ENCODE measurements at places on chromosomes 4 and X.

DNA sequence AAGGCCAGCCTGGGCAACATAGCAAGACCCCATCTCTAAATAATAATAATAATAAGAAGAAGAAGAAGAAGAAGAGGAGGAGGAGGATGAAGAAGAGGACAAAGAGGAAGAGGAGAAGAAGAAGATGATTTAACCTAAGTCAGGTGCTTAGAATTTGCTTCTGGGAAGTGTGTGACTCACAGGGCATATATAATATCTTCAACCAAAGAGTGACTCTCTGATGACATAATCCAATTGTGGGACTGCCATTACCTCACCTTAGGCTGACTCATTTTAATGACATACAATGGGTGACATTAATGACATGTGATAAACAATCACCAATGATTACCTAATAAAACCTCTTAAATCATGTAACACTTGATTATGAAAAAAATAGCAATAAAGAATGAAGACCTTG, 32.7 kb upstream of the MBTPS2 start:
- DNase-seq, result peak; percentile 1

- DNase-seq, result peak; percentile 25
These were observed 1.0 kb downstream of the SHISA3 start for GRCh38 chr4:42398171-42398870.

- DNase-seq, result no peak
These were observed 229.5 kb downstream of the MAPK10 start for GRCh38 chr4:86130160-86130933.

- no peak for DNase-seq
These were observed 827.8 kb downstream of the SH3BGRL start for GRCh38 chrX:82029571-82030218.

GRCh38 chrX:13891377-13892140, 74.7 kb upstream of the GPM6B start:
- no peak for DNase-seq

- DNase-seq, result no peak
These were observed 160.6 kb upstream of the GATB start for GRCh38 chr4:151921386-151921785.

DNA sequence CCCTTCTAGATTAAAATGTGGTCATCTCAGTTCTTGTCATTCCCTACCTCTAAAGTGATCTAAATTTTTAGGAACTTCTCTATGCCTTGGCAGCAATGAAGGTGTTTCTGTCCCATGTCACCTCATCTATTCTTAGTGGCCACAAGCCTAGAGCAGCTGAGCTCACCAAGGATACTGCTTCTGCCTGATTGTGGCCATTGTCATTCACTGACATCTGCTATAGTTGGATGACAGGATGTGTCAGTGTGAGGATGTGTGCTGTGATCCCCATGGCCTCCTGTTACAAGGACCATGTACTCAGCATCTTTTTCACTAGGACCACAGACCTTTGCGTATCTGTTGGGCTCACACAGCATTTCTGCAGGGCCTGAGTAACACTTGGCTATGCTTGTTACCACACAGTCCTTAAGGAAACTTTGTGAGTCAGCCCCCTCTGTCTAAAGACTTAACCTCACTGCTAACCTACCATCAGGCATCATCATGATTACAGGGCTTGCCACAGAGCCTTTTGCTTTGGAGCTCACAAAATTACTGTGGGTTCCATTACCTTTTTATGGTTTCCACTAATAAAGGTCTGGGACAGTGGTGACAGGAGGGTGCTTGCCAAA, 421.0 kb downstream of the ADAM29 start:
- DNase-seq, result no peak

DNA sequence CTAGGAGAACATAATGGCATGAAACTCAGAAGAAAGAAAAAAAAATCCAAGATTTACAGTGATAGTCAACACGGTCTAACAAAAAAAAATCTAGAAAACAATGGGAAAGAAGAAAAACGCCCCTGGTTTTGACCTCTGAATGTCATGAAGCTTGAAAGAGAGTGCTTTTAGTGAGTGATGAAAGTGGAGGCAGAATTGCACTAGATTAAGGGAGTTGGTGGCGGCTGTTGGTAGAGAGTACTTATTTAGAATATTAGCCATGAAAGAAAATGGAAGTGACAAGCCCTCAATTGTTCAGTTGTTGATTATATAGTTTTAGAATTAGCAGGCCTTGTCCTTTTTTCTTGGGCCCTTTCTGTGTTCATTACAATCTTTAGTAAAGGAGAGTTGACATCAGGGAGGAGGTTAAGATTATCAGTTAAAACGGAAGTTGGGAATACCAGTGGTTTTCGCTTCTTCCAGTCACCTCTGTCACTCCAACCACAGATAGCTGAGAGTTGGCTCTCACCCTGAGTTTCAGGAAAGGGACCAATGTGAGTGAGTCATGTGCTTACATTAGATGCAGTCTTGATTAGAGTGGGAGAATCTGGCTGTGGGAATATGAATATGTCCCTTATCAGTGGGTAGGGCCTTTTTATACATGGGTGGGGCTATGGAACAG, 29.7 kb downstream of the EREG start:
- DNase-seq, result no peak

DNA sequence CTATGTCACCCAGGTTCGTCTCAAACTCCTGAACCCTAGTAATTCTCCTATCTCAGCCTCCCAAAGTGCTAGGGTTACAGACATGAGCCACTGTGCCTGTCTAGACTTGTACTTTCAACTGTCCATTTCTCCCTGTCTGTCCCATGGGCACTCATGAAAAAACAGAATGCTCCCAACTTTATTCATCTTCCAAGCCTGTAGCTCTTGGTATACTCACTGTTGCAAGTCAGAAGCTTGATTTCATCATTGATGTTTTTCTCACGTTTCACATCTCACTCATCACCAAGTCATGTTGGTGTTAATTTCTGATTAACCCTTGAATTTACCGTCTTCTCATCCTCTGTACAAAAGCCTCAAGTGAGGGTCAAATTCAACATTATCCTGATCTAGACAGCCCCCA, 7.3 kb upstream of the SRP72 start:
- no peak for DNase-seq

GRCh38 chr4:113339430-113339813, 290.0 kb downstream of the ANK2 start:
- DNase-seq, result no peak

DNA sequence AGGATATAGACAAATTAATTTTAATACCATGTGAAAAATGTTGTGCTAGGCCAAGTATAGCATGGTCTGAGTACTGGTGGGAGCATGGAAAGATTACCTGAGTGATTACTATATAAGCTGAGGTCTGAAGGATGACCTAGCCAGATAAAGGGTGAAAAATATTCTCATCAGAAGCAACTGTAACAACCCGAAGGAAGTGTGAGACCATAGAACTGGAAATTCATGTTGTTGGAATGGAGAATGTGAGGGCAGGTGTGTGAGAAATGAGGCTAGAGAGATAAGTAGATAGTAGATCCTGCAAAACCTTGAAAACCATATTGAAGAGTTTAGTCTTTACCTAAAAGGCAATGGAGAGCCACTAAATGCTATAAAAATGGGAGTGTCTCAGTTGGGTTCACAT, 71.5 kb downstream of the ARFIP1 start:
- no peak for DNase-seq

DNA sequence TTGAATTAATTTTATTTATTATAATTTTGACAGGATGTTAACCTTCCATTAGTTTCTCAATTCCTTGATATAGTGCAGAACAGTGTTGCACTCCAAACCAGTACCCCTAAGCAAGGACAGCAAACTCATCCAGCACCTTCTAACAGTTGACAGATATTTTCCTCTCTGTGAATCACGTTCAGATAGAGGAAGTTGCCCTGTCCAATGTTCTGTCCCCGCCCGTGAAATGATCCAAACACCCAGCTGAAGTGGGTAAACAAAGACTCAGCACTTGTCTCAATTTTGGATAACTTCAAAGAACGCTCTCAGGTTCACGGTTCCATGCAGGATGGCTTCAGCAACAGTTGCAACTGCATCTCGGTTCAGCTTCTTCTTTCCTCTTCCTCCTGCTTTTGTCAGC, 1240.0 kb upstream of the ADGRL3 start:
- no peak for DNase-seq

GRCh38 chrX:115409551-115409950, 120.0 kb downstream of the LUZP4 start:
- no peak for DNase-seq

- DNase-seq, result peak; percentile 65
These were observed 14.1 kb downstream of the HPSE start for GRCh38 chr4:83320548-83320947.

DNA sequence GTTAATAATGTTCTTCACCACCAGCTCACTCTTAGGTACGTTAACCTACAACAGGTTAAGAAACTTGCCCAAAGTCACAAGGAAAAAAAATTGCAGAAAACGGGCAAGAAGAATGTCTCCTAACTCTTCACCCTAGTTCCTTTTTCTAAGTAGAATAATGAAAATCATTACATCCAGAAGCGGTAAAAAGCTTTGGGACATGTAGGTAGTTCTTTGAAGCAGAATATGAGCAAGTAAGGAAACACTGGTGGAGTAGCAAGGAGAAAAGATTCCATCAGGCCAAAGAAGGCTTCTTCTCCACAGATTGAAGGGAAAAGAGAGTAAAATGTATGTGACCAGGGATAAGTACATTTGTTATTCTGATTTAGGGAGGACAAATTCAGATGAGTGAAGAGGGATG, 4.1 kb downstream of the CAMK2D start:
- DNase-seq, result no peak

DNA sequence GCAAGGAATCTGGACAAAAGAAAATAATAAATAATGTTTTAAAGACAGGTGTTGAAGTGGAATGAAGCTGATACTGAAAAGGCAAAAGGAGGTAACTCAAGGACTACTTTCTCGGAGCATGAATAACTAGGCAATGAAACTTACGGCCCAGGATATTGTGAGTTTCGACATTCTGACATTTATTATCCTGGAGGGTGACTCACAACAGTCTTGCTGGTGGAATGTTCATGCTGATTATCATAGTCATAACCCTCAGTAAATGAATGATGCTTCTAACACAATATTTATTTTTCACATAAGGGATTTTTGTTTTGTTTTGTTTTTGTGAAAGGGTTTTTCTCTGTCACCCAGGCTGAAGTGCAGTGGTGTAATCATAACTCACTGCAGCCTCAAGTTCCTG, 147.0 kb upstream of the HPGD start:
- DNase-seq, result no peak

- peak; percentile 18 for DNase-seq
These were observed 21.4 kb upstream of the SEL1L3 start for GRCh38 chr4:25884031-25884782.

GRCh38 chrX:36974911-36975310, 33.3 kb upstream of the FAM47C start:
- no peak for DNase-seq

DNA sequence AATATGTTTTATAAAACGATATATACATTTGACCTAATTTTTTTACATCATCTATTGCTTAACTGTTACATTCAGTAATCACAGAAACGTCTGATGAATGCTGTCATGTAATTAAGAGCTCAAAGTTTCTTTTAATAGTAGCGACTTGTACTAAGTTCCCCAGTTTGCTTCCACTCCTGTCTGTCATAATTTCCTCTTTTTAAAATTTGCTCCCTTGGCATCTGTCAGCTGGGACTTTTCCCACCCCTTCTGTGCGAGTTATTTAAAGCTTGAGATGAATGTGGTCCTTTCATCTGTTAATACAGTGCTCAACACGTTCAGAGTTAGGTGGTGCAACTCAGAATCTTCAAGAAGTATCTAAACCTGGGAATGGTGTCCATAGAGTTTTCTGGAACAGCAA, 1.2 kb downstream of the RAP1GDS1 start:
- DNase-seq, result no peak

- peak; percentile 36 for DNase-seq
These were observed 834.7 kb downstream of the RAPGEF2 start for GRCh38 chr4:159937595-159937994.

DNA sequence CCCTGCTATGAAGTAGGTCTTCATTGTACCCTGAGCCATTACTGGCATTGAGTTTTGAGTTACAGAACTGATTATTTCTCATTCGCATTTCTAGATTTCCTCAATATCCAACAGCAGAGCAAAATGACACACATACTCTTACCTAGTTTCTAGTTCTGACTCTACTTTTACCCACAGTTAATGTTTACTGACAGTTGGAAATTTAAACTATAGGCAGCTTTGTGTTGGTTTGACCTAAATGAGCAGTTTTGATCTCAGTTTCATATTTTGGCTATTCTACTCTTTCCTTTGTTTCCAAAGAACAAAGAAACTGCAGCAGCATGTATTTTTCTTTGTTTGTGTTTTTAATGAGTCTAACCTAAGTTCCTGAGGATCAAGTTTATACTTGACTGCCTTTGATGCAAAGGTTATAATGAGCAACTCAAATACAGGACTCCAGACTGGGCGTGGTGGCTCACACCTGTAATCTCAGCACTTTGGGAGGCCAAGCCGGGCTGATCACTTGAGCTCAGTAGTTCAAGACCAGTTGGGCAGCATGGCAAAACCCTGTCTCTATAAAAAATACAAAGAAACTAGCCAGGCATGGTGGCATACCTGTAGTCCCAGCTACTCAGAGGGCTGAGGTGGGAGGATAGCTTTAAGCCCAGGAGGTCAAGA, 30.4 kb downstream of the TXK start:
- peak; percentile 63 for DNase-seq

DNA sequence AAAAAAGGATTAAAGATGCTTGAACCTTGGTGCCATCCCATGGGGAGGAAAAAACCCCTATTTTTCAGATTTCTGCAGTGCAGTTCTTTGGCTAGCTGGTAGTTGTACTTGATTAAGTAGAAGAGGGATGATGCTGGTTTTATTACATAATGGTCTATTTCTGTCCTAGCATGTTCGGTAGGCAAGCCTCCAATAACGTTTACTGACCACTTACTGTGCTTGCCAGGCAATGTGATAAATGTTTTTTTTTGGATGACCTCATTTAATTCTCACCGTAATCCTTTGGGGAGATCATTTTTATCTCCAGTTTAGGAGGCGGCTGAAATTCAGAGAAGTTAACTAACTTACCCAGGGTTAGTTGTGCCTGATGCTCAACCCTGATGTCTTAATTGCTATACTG, 92.1 kb upstream of the RPA4 start:
- DNase-seq, result no peak

DNA sequence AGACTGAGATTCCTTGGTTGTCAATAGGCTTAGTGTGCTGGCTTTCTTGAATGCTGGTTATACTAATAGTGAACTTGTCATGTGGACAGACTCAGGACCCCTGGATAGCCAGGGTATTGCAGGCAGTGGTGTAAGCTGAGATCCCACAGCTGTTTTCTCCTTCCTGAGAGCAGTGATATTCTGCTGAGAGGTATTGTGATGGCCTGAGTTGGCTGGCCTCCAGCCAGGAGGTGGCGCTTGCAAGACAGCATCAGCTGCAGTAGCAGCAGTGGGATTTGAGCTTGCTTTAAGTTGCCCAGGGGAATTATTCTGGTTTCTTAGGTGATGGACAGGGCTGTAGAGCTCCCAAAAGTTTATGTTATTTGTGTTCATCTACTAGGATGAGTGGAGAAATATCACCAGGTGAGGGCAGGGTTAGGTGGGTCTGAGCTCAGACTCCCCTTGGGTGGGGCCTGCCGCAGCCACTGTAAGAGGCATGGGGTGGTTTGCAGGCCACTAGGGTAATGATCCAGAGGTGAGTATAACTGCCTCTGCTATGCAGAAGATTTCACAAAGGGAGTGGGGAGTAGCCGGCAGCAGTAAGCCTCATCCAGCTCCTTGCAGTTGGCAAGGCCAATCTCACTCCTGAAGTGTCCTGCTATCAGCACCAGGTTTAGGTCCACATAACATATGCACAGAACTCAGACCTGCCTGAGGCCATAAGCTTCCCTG, 66.2 kb downstream of the IL15 start:
- no peak for DNase-seq

- no peak for DNase-seq
These were observed 30.7 kb upstream of the SPANXN4 start for GRCh38 chrX:142994988-142995387.

- no peak for DNase-seq
These were observed 227.6 kb downstream of the PRDM5 start for GRCh38 chr4:120694973-120695372.
